Astrocyte (in vitro differentiated cells and primary cell): ENCODE measurements at places on chromosomes 5 and 9. TPM values are rescaled to one million over a fixed set of nuclear protein-coding genes. Genes with fewer than 3 reads are reported as not detected.

- no peak for DNase-seq
These were observed 359.0 kb upstream of the RORB start for GRCh38 chr9:74138182-74138581.

DNA sequence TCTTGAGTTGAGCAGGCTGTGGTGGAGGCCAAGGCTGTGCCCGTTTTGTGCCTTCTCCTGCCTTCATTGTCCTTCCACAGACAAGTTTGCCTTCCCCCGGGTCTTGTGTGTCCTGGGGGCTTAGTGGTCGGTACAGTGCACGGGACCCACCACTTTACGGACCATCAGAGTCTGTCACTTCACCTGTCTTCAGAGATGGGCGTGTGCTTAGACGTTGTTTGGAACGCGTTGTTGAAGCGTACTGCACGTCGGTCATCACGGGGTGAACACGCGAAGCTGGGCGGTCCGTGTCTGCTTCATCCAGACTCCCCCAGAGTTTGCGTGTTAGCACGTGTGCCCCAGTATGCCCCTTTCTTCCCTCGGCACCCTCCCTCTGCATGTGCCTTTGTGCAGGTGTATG, 24.8 kb downstream of the CEP72 start:
- DNase-seq: no peak

GDF9 gene
- 0.34 and 0.46 TPM in 2 replicates for total RNA-seq

SPATA9 gene
- total RNA-seq: 0.26 and 0.98 TPM in 2 replicates

- DNase-seq: no peak
These were observed 691.4 kb upstream of the RIOK2 start for GRCh38 chr5:97874491-97874890.

DNA sequence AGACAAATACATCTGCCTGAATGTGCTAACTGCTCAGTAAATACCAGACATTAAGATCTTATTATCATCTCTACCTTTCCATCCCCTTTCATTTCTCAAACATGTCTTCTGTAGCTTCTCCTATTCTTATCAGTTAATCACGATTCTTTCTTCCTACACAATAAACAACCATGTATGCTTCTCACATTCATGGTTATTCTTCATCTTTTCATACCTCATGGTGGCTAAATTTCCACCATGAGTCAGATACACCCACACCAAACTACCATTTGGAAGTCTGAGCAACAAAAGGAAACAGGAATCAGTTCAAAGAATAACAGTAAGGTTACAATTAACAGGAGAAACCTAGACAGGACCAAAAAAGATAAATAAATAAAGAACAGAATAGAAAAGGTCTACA, 7.7 kb downstream of the ZNF622 start:
- DNase-seq: peak; percentile 41

ROR2 gene
- 4.9 and 11.6 TPM in 2 replicates for total RNA-seq

DNA sequence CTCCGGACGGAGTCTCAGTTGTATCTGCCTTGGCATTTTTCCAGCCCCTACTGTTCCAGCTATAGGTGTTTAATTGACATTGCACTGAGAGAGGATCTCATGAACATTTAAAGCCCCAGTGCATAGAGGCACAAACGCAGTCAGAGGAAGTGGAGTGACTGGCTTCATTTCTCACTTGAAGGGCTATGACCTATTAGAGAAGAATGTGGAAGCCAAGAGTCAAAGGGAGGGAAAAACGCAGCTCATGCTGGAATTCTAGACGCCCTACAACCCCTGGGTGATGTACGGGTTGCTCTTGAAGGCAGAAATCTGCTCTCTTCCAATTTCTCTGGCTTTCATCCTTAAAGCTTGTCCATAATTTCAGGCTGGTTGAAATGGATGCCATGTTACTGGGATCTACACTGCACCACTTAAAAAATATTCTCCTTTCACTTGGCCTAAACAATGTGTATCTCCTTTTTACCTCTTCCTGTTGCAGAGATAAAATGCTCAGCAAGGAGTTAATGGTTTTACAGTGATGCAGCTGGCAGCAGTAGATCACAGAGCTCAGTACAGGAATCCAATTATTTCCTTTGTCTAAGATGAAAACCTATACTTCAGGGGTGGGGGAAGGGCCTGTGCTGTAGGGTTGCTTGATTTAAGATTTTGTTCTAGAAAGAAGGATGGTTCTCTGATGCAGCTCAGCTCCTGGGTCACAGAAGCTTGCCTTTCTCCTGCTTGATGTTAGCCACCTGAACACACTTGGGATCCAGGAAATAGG, 61.8 kb upstream of the MAMDC2 start:
- DNase-seq: peak; percentile 72

DNA sequence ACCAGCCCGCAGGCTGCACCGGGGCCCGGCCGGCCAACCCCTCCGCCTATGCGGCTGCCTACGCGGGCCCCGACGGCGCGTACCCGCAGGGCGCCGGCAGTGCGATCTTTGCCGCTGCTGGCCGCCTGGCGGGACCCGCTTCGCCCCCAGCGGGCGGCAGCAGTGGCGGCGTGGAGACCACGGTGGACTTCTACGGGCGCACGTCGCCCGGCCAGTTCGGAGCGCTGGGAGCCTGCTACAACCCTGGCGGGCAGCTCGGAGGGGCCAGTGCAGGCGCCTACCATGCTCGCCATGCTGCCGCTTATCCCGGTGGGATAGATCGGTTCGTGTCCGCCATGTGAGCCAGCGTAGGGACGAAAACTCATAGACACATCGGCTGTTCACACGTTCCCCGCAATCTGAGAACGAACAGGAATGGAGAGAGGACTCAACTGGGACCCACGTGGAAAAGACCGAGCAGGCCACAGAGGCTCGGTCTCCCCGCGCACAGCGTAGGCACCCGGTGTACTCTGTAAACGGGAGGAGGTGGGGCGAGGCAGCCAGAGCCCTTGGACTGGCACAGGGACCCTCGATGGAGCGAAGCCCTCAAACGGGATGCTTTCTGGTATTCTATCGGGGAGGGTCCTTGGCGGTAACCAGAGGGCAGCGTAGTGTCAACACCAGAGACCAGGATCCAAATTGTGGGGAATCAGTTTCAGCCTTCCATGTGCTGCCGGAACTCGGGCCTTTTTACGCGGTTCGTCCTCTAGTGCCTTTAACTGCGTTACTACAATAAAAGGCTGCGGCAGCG, 1.9 kb downstream of the FOXE1 start:
- no peak for DNase-seq

GRCh38 chr9:116080561-116080960, 73.0 kb upstream of the PAPPA start:
- no peak for DNase-seq

GRCh38 chr9:125343518-125344275, 82.1 kb downstream of the GAPVD1 start:
- DNase-seq: peak; percentile 63

- DNase-seq: peak; percentile 38
These were observed 12.4 kb downstream of the CDC37L1 start for GRCh38 chr9:4691795-4692194.

DNA sequence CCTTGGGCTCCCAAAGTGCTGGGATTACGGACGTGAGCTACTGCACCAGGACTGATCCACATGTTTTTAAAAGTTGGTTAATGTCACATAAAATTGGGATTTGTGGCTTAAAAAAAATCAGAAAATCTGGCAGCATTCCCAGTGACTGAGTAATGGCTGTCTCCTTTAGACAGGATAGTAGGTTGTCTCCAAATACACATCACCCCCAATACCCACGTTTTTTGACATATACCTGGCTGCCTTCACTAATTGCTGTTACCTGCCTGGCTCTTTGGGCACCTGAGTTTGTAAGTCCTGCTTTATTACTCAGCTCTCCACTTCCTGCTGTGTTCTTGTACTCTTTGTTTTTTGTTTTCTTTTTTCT, 84.8 kb downstream of the KDM4C start:
- DNase-seq: peak; percentile 42

GABBR2 gene
- 2.0 and 2.2 TPM in 2 replicates for total RNA-seq
